Trophoblast cell (in vitro differentiated cells and primary cell): ENCODE measurements at places on chromosomes 12 and 14.

- no peak overlapping the region for H3K4me3 ChIP-seq
- no peak for DNase-seq
- H3K27me3 ChIP-seq = no peaks in the 10 kb centered on the region
Measured at GRCh38 chr14:90467501-90467900, 70.7 kb downstream of the CALM1 start.

GRCh38 chr12:132075714-132076553 lies 68.2 kb downstream of the DDX51 start:
- H3K4me1 ChIP-seq = peaks cover 5% of the 10 kb centered on the region
- no peak overlapping the region for H3K27ac ChIP-seq
- H3K27me3 ChIP-seq = no peaks in the 10 kb centered on the region
- peaks cover 50% of the 10 kb centered on the region for H3K36me3 ChIP-seq
- DNase-seq = no peak
- no peak overlapping the region for H3K4me3 ChIP-seq

GRCh38 chr12:102480406-102480805 lies at the start of gene IGF1:
IGF1 (minus strand) TSS chr12:102480563; CDS start chr12:102480381, 182 bp downstream.
- no peak within 1 kb of the TSS for H3K4me3 ChIP-seq
- no peaks in the 10 kb centered on the region for H3K36me3 ChIP-seq
- peak within 1 kb of the TSS; percentile 59 for H3K27ac ChIP-seq
- peaks cover 7% of the 10 kb centered on the region for H3K4me1 ChIP-seq

- H3K4me1 ChIP-seq = no peaks in the 10 kb centered on the region
- H3K27me3 ChIP-seq = no peaks in the 10 kb centered on the region
- DNase-seq = no peak
Measured at GRCh38 chr12:28086521-28087155, 103.6 kb upstream of the CCDC91 start.

- H3K4me1 ChIP-seq = peaks cover 4% of the 10 kb centered on the region
- no peaks in the 10 kb centered on the region for H3K27me3 ChIP-seq
- no peak overlapping the region for H3K4me3 ChIP-seq
- DNase-seq = no peak
- no peaks in the 10 kb centered on the region for H3K36me3 ChIP-seq
- H3K27ac ChIP-seq = no peak overlapping the region
Measured at GRCh38 chr12:115918763-115919162, 358.7 kb downstream of the MED13L start.

GRCh38 chr14:23548351-23549318 lies 2.9 kb downstream of the ZFHX2 start:
- H3K27ac ChIP-seq = no peak overlapping the region
- H3K4me1 ChIP-seq = peaks cover 11% of the 10 kb centered on the region
- peak; percentile 6 for DNase-seq
- H3K4me3 ChIP-seq = no peak overlapping the region

- DNase-seq = no peak
- peaks cover 9% of the 10 kb centered on the region for H3K27me3 ChIP-seq
- H3K4me1 ChIP-seq = no peaks in the 10 kb centered on the region
- no peak overlapping the region for H3K27ac ChIP-seq
- H3K36me3 ChIP-seq = no peaks in the 10 kb centered on the region
Measured at GRCh38 chr12:50061946-50062686, 4.7 kb downstream of the ASIC1 start.

- no peaks in the 10 kb centered on the region for H3K27me3 ChIP-seq
- H3K36me3 ChIP-seq = no peaks in the 10 kb centered on the region
- no peak overlapping the region for H3K27ac ChIP-seq
- H3K4me3 ChIP-seq = no peak overlapping the region
- DNase-seq = peak; percentile 91
Measured at GRCh38 chr14:24013654-24014514, 25.2 kb downstream of the DHRS4L2 start.

DNA sequence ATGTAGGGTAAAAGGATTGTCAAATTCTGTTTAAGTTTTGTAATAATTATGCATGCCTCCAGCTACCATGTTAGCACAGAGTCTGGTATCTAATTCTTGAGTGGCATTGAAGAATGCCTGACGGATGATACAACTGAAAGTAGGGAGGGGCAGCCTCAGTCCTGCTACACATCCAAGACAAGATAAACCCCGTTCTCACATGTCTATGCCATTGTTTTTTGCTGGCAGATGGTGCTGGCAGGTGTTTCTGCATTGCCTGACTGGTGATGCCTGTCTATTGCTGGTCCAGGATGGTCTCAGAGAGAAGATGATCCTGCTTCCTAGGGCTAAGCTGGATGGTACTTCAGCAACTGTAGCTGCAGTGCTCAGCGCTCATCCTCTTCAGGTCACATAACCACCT lies 245.8 kb upstream of the NAV3 start:
- H3K4me3 ChIP-seq = no peak overlapping the region
- H3K4me1 ChIP-seq = no peaks in the 10 kb centered on the region

DNA sequence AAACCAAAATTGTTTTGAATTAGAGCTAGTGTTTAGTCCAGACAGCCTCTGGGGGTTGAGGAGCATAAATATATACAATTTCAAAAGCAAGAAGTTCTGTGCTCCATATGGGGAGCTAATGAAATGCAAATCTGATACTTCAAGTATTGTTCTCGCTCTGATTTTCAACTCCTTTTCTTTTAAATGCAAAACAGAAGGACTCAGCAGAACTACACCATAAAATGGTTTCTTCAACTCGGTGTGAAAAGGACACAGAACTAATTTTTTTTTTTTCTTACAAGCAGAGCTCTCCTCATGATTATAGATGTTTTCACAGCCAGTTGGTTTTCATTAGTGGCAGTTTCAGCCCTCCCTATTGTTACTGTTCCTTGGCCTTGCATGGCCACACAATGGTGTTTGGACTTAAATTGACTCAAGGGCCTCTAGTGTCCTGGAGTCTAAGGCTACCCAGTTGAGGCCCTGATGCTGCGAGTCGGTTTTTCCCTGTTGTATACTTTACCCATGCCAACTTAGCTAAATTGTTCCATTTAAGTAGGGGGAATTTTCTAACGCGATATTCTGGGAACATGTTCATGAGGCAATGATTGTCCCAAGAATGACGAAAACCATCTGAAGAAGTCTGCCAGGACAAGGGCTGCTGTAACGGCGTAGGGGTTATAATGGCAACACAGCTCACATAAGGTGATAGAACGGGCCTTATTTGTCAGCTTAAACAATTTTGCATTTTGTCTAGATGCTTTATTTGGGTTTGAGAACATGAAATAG lies 120.3 kb downstream of the GPR135 start:
- H3K4me1 ChIP-seq = peaks cover 14% of the 10 kb centered on the region
- no peak overlapping the region for H3K4me3 ChIP-seq
- no peak for DNase-seq
- H3K27me3 ChIP-seq = no peaks in the 10 kb centered on the region
- H3K27ac ChIP-seq = no peak overlapping the region
- H3K36me3 ChIP-seq = peaks cover 16% of the 10 kb centered on the region

GRCh38 chr12:124841558-124841945 lies 22.1 kb downstream of the SCARB1 start:
- H3K4me3 ChIP-seq = no peak overlapping the region
- no peak for DNase-seq
- H3K27me3 ChIP-seq = no peaks in the 10 kb centered on the region
- H3K27ac ChIP-seq = no peak overlapping the region

DNA sequence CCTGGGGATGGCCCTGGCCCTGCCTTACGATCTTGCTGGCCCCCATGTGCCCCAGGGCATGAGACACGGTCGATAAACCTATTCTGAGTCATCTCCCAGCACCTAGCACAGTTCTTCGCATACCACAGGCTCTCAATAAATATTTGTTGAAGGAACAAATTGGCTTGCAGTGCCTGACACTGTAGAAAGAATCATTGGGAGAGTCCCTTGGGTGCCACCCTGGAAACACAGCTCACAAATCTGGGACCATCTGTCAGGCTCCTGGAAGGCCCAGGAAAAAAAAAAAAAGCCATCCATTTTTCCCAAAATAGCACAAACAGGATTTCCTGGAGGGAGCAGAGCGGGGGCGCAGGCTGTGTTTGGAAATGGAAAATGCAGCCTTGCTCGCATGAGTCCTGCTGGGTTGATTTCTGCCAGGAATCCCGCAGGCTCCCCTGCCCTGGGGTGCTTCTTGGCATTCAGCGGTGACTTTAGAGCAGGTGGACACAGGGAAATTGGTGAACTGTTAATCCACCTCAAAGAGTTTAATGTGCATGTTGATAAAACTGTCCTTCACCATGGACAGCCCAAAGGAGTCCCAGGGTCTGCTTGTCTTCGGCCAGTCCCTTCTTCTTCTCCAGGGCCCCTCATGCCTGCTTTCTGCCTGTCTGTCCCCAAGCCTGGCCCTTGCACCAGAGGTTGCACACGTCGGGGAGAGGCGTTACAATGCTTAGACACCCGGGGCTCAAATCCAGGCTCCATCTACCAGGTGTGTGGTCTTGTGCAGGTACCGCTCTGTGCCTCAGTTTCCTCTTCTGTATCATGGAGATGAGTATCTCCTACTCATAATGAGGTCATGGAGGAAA lies 106.1 kb upstream of the RFLNA start:
- DNase-seq = peak; percentile 71
- no peaks in the 10 kb centered on the region for H3K27me3 ChIP-seq
- no peak overlapping the region for H3K4me3 ChIP-seq
- peaks cover 16% of the 10 kb centered on the region for H3K4me1 ChIP-seq
- no peaks in the 10 kb centered on the region for H3K36me3 ChIP-seq

- peaks cover 2% of the 10 kb centered on the region for H3K4me1 ChIP-seq
- no peak overlapping the region for H3K27ac ChIP-seq
- peaks cover 61% of the 10 kb centered on the region for H3K36me3 ChIP-seq
- DNase-seq = peak; percentile 32
- no peak overlapping the region for H3K4me3 ChIP-seq
- H3K27me3 ChIP-seq = no peaks in the 10 kb centered on the region
Measured at GRCh38 chr14:24436355-24437019, 6.1 kb downstream of the SDR39U1 start.

GRCh38 chr12:50923361-50924130 lies 28.8 kb upstream of the HIGD1C start:
- no peaks in the 10 kb centered on the region for H3K27me3 ChIP-seq
- DNase-seq = no peak
- H3K36me3 ChIP-seq = no peaks in the 10 kb centered on the region
- H3K27ac ChIP-seq = peak overlapping the region; percentile 92

GRCh38 chr14:72714871-72715214 lies 179.1 kb downstream of the DPF3 start:
- no peak overlapping the region for H3K27ac ChIP-seq
- no peaks in the 10 kb centered on the region for H3K4me1 ChIP-seq
- peaks cover 3% of the 10 kb centered on the region for H3K36me3 ChIP-seq
- no peak overlapping the region for H3K4me3 ChIP-seq
- no peaks in the 10 kb centered on the region for H3K27me3 ChIP-seq

GRCh38 chr14:37969511-37969979 lies 238.2 kb upstream of the SSTR1 start:
- H3K27me3 ChIP-seq = no peaks in the 10 kb centered on the region
- DNase-seq = no peak
- H3K27ac ChIP-seq = no peak overlapping the region
- H3K36me3 ChIP-seq = no peaks in the 10 kb centered on the region

- H3K4me1 ChIP-seq = peaks cover 3% of the 10 kb centered on the region
- no peak overlapping the region for H3K27ac ChIP-seq
- no peak overlapping the region for H3K4me3 ChIP-seq
- H3K27me3 ChIP-seq = no peaks in the 10 kb centered on the region
- DNase-seq = peak; percentile 94
Measured at GRCh38 chr12:55847603-55848291, 5.0 kb upstream of the MMP19 start.

DNA sequence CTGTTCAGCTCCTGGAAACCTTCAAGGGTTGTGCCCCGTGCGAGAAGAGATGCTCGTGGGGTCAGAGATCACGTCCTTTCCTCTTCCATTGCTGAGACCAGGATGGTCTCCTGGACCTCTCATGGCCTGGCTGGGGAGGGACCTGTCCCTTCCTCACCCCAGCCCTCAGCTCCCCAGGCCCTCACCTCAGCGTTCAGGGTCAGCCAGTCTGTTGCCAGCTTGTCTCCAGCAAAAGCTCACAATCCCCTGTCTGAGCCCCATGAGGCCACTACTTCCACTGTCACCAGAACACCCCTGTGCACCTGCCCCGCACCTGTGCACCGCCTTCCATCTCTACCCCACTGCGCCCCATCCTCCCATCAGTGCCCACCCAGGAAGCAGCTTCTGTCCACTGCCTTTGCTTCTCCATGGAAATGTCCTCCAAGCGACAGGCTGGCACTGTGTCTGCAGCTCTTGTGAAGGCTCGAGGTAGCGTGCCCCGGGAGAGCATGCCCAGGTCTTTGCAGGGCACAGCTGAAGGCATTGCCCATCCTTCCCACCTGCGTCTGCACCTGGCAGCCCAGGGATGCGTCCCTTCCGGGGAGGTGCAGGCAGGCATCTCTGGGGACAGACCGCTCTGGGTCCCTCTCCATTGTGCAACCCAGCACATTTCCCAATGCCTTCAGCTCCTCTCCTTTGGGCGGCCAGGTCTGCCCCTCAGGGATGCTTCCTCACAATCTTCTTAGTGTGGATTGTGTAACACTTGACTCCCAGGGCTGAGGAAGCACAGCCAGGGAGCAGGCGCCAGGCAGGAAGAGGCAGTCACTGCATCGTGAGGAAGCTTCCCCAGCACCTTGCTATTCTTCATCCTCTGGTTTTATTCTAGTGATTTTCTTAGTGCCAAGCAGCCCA lies 179.6 kb downstream of the ADGRD1 start:
- H3K4me3 ChIP-seq = no peak overlapping the region
- H3K27me3 ChIP-seq = no peaks in the 10 kb centered on the region
- H3K36me3 ChIP-seq = no peaks in the 10 kb centered on the region
- DNase-seq = no peak
- no peak overlapping the region for H3K27ac ChIP-seq

GRCh38 chr12:16437281-16437816 lies 89.9 kb downstream of the MGST1 start:
- peak; percentile 33 for DNase-seq
- peaks cover 4% of the 10 kb centered on the region for H3K4me1 ChIP-seq
- H3K27ac ChIP-seq = peak overlapping the region; percentile 54

GRCh38 chr12:131222329-131223139 lies 268.8 kb downstream of the ADGRD1 start:
- H3K27me3 ChIP-seq = no peaks in the 10 kb centered on the region
- H3K36me3 ChIP-seq = no peaks in the 10 kb centered on the region
- no peak overlapping the region for H3K27ac ChIP-seq

DNA sequence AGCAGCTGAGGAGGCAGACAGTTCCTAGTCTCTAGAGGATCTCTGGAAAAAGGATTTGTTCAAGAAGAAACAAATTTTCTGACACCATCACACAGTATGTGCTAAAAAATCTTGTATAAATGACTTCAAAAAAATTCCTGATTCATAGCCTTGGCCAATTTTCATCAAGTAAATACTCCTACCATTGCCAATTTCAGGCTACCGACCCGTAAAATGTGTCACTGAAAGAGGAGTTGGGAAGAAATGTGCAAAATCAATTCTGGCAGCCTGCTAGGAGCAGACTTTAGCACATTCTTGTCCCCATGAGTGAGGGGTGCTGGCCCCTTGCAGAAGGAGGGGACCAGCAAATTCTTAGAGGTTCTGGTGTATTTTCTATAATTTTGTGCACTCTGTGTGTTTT lies 109.4 kb downstream of the TMEM30B start:
- no peak for DNase-seq
- H3K4me3 ChIP-seq = no peak overlapping the region
- H3K27ac ChIP-seq = no peak overlapping the region
